ENCODE measurements at places on chromosomes 7 and 10.
A peak's percentile ranks its signal among the peaks of the same experiment; 100 is the strongest.

DNA sequence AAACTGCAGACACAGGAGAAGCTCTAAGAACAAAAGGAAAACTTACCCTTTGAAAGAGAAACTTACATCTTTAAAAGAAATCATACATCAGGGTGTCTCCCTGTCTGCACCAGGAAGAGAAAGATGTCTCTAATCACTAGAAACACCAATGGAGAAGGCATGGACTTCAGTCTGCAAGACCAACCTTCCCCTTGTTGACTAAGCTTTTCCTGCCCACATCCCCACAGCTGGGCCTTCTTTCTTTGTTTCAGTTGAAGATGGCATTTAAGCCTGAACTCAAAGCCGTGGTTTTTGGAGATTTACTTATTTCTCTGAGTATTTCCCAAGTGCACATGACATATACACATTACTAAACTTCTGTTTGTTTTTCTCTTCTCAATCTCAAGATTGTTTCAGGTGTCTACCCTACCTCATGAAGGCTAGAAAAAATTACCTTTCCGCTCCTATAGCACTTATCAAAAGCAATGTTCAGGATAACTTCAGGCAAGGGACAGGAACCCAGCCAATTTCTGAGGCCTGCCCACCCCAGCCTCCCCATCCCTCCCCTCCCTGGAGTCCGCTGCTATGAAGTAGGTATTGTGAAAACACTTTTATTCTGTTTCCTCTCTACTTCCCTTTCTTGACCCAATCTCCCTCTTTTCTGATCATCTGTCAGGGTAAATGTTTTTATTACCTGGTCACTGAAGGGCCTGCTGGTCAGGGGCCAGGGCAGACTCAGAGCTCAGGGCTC lies 2.8 kb upstream of the SLC29A3 start:
- H3K4me3 ChIP-seq: no peak overlapping the region
- no peaks in the 10 kb centered on the region for H3K36me3 ChIP-seq
- DNase-seq: no peak
- peaks cover 35% of the 10 kb centered on the region for H3K4me1 ChIP-seq

- H3K27me3 ChIP-seq: no peaks in the 10 kb centered on the region
- H3K4me3 ChIP-seq: no peak overlapping the region
- no peak for DNase-seq
- no peaks in the 10 kb centered on the region for H3K4me1 ChIP-seq
- no peaks in the 10 kb centered on the region for H3K36me3 ChIP-seq
These were observed 92.4 kb downstream of the WDFY4 start for GRCh38 chr10:48777110-48777509.

GRCh38 chr10:6579904-6580278 lies at the start of gene PRKCQ:
PRKCQ (minus strand) TSS chr10:6580276; CDS start chr10:6515135, 65,141 bp downstream.
- peak within 1 kb of the TSS; percentile 98 for H3K27ac ChIP-seq
- peak within 1 kb of the TSS; percentile 94 for H3K4me3 ChIP-seq
- no peak for DNase-seq
- no peaks in the 10 kb centered on the region for H3K27me3 ChIP-seq

DNA sequence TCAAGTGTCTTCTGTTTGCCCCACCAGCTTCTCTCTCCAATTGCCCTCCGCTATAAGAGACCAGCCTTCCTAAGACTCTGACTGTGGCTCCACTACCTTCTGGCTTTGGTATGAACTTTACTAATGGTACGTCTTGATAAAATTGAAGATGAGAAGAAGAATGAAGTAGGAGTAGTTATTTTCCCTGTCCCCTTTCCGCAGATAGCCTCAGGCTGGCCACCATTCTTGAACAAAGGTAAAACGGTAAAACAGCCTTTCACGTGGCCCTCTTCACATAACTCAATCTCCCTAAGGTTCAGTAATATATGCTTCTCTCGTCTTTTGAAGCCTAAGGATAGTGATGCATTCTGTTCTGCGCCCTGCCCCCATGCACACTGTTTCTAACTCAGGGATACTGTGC lies 9.9 kb upstream of the ITGB8 start:
- H3K4me1 ChIP-seq: no peaks in the 10 kb centered on the region
- no peaks in the 10 kb centered on the region for H3K36me3 ChIP-seq
- no peaks in the 10 kb centered on the region for H3K27me3 ChIP-seq
- no peak for DNase-seq
- H3K27ac ChIP-seq: no peak overlapping the region

- H3K27me3 ChIP-seq: no peaks in the 10 kb centered on the region
- H3K27ac ChIP-seq: no peak overlapping the region
- H3K4me1 ChIP-seq: no peaks in the 10 kb centered on the region
- H3K36me3 ChIP-seq: no peaks in the 10 kb centered on the region
These were observed 340.1 kb downstream of the WDR37 start for GRCh38 chr10:1396297-1396635.

DNA sequence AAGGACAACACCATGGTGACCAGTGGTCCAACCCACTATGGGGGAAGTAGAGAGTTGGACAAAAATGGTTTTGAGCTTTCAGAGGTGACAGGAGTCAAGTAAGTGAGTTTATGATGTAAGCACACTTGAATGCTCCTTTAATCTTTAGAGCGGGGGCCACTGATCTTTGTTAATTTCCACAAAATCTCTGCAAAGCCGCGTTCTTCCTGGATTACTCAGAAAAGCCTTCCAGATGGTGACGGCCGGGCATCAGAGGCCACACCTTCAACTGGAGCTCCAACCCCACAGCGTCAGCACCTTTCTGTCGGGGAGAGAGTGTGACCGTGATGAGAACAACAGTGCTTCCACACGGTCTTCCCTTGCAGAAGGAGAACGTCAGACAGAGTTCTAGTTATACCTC lies 35.2 kb upstream of the KLF6 start:
- H3K27me3 ChIP-seq: peaks cover 3% of the 10 kb centered on the region
- peaks cover 4% of the 10 kb centered on the region for H3K36me3 ChIP-seq
- DNase-seq: no peak

DNA sequence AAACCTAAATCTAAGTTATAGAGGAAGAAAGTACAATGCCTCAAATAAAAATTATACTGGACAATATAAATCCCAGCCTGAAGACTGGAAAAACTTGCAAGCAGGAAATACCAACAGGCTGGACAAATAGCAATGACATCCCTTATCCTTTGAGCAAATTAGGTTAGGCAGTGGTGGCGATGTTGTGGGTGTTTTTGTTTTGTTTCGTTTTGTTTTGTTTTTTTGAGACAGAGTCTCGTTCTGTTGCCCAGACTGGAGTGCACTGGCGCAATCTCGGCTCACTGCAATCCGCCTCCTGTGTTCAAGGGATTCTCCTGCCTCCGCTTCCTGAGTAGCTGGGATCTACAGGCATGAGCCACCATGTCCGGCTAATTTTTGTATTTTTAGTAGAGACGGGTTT lies 57.3 kb upstream of the TES start:
- no peak overlapping the region for H3K4me3 ChIP-seq
- H3K27me3 ChIP-seq: peaks cover 21% of the 10 kb centered on the region
- H3K4me1 ChIP-seq: peaks cover 9% of the 10 kb centered on the region
- no peak for DNase-seq

DNA sequence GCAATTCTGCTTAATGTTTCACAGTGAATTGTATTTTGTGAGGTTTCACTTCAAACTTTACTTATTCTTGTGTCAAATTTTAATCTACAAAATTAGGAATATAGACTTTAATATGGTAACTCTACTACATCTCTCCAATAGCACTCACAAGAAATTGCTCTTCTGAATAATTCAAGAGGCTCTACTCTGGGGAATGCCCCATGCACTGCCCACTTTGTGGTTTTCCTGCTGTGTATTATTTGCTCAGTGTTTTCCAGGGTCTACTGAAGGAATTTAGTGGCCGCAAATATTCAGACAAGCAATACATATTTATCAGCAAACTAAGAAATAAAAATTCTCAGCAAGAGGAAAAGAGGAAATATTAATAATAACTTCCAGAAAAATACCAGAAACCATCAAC lies 611.4 kb downstream of the TNS3 start:
- no peak for DNase-seq
- no peak overlapping the region for H3K27ac ChIP-seq
- no peak overlapping the region for H3K4me3 ChIP-seq
- H3K4me1 ChIP-seq: no peaks in the 10 kb centered on the region
- no peaks in the 10 kb centered on the region for H3K27me3 ChIP-seq

DNA sequence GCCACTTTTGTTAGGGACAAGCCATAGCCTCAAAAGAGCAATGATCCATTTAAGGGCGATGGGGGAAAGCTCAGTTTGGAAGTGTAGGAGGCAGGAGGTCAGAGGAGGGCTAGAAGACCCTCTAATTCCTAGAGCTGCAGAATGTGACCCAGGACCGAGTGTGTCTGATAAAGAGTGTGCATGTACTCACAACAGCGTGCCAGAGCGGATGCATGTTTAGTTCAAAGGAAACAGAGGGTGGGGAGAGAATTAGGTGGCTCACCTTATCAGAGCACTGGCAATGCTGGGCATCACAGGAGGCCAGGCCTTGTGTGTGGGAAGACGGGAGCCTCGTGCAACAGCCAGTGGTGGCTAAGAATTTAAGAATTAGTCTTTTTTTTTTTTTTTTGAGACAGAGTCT lies 133.9 kb upstream of the COBL start:
- H3K4me1 ChIP-seq: no peaks in the 10 kb centered on the region
- H3K36me3 ChIP-seq: no peaks in the 10 kb centered on the region
- no peak overlapping the region for H3K27ac ChIP-seq
- H3K4me3 ChIP-seq: no peak overlapping the region
- no peaks in the 10 kb centered on the region for H3K27me3 ChIP-seq
- DNase-seq: no peak

Measured in activated naive CD4-positive, alpha-beta T cell treated with anti-CD3 and anti-CD28 coated beads, Interleukin-2, amount 10 ng/mL, durations not matched to agents 7 days and 5 days (primary cell).